ENCODE measurements at places on chromosomes 11 and 22.
A peak's percentile ranks its signal among the peaks of the same experiment; 100 is the strongest.

GRCh38 chr11:23206741-23207336, 346.6 kb upstream of the CCDC179 start:
- no peak for DNase-seq

DNA sequence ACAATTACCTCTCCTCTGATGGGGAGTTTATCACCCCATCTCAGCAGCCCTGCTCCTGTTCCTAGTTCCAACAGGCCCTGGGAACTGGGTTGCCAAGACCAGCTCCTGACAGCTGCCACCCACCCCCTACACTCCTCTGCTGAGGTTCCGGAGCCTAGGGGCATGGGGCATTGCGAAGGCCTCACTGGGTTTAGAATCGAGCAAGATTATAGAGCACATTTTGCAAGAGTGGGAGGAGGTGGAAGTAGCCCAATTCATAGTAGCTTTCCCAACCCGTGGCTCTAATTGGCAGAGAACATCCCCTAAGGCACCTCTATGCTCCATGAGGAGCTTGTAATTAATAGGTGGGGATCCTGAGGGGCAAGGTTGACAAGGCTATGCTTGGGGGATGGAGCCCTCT, 23.0 kb downstream of the MYEOV start:
- DNase-seq: no peak

- no peak for DNase-seq
These were observed 25.1 kb downstream of the B3GAT1 start for GRCh38 chr11:134386945-134387344.

DNA sequence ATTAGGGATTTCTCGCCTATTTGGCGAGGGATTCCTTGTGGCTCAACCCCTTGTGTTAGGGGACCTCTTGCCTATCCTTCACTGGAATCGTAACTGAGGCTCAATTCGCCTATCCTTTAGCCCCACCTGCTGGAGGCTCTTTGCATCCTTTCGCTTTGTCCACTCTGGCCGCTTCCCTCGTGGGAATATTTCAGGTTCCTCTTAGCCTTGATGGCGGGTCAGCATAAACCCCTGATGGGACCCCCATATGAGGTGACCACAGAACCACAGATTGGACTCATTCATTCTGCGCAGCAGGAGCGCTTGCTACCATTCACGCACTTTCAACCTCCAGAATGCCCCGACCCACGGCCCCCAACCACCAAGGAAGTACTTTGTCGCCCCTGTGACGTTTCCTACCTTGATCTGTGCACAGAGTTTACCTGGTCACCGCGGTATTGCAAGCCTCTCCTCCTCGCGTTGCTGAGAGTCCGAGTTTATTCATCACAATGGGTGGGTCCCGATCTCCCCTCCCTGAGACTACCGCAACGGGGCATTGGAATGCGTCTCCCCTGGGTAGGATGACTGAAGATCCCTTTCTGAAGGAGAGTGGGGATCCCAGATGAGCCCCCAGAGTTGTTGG, at the start of gene OR52N2:
TSS of gene OR52N2 (plus strand) at position 425 of the 622 bp plus-strand sequence. CDS start 11,412 bp downstream, outside the sequence.
- DNase-seq: peak; percentile 38

GRCh38 chr11:849104-849824, 6.6 kb downstream of the TSPAN4 start:
- DNase-seq: no peak

- DNase-seq: no peak
These were observed 108.4 kb downstream of the MED15 start for GRCh38 chr22:20615533-20616450.

DNA sequence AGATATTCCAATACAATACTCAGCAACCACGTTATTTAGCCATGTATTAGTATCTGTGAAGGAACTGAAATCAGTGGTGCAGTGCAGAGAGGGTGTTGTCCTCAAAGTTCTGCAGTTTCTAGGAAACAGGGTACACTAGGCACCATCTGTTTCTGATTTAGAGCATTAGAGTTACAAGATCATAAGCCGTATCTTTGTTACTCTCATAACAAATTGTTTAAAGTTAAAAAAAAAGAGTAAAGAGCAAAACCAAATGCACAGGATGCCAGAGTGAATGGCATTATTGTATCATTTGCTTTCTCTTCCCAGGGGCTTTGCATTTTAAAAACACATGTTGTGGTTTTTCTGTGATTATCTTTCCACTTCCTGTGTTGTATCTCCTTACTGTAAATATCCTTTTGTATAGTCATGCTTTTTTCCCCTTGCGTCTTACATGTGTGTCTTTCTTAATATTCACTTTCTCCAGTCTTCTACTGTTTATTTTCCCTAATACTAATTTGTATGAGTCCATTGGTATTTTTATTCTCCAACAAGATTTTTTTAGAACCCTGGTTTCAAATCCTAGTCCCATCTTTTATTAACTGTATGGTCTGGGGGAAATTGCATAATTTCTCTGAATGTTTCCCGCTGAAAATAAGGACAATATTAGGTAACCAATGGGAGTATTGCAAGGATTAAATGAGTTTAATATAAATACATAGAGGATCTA, 15.2 kb upstream of the NUP160 start:
- no peak for DNase-seq

- DNase-seq: no peak
These were observed 30.3 kb downstream of the GNB1L start for GRCh38 chr22:19824212-19824925.

- no peak for DNase-seq
These were observed 18.6 kb downstream of the TUBGCP6 start for GRCh38 chr22:50226063-50226874.

DNA sequence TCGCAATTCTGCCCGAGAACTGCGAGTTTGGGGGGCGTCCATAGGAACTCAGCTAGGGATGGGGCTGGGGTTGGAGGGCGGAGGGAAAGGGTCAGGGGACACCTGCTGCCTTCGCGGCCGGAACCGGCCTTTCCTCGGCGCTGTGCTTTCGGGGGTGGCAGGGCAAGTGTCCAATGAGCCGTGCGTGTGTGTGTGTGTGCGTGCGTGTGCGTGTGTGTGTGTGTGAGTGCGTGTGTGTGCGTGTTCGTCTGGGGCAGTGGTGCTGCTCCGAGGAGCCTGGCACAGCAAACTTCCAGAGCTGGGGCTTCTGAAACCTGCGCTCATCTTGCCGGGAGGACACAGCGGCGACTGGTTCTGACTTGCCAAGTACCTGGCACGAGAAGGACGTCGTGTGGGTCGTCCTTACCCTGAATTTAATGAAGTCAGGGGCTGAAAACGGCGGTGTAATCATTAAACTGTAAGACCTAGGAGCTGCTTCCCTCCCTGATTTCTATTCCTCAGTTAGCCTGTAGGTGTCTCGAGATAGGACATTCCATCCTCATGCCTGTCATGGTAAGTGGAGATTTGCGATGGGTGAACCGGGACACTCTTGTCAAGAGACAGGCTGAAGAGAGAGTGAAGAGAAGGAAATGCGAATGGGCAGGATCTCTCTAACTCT, 27.0 kb upstream of the AMOTL1 start:
- DNase-seq: no peak

DNA sequence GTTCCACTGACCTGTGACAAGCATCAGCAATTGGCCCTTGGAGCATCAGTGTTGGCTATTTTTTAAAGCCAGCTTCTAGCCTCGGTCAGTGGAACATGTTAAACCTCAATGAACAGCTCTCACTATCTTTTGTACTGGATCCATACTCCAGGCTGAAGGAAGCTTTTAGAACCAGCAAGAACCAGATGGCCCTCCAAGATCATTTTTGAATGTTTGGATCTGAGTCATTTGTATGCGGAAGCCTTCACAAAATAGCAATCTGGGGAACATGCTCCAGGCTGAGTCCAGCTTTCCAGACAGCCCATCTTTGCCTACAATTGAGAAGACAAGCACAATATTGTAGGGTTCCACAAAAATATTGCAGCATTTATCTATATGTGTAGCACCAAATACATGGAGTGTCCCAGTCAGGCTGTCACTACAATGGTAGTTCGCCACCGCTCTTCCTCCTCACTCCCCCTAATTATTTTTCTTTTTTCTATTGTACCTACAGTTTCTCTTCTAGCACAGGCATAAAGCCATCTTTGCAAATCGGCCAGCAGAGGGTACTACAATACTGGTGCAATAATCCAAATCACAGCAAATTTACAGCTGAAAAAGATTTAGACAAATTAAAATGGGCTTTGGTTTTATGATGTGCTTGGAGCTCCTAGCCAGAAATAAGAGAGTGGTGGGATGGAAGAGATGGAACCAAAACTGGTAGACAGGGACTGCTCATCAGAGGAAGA, 177.4 kb upstream of the BLID start:
- DNase-seq: no peak

- DNase-seq: no peak
These were observed 9.0 kb upstream of the FTH1 start for GRCh38 chr11:61976420-61976800.

GRCh38 chr11:72432347-72433287, 1.7 kb downstream of the CLPB start:
- DNase-seq: no peak

DNA sequence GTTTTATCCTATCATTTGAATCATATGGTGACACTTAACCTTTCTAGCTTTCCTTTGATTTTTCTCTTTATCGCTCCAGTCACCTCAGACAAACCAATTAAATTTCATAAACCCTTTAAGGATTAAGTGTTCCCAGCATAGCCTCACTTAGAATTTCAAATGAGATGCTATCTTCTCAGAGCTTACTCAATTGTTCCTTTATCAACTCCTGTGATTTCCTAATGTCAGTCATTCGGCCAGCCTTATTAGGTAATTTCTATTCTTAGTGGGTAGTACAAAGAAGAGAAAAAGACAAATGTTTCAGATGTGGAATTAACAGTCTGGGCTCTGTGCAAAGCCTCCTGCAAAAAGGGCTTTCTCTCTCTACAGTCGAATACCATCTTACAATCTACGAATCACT, 77.1 kb upstream of the CCDC90B start:
- DNase-seq: no peak

DNA sequence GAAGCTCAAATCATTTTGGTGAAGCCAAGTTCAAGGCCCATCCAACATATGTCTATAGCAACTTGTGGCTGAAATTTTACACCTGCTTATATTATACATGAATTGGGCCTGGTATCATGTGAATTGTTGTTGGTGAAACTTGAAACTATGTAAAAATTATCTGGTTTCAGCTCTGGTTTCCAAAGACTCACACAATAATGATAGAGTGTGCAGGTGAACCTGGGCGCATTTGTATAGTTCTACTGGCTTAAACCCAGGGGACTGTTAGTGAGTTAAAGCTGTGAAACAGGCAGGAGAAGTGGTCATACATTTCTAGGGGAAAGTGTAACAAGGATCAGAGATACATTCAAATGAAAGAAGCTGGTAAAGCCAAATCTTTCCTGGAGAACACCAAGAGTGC, 627.3 kb downstream of the METTL15 start:
- no peak for DNase-seq

- no peak for DNase-seq
These were observed 266.9 kb upstream of the NARS2 start for GRCh38 chr11:78841456-78842060.

- no peak for DNase-seq
These were observed 57.8 kb downstream of the PPFIBP2 start for GRCh38 chr11:7571640-7572000.

- DNase-seq: no peak
These were observed 958.7 kb upstream of the FAT3 start for GRCh38 chr11:91265946-91266345.

GRCh38 chr22:33741025-33741424, 179.3 kb downstream of the LARGE1 start:
- no peak for DNase-seq

GRCh38 chr11:65692367-65692766, 19.7 kb upstream of the KAT5 start:
- no peak for DNase-seq

GRCh38 chr22:19984851-19985811, 31.5 kb downstream of the ARVCF start:
- no peak for DNase-seq

- DNase-seq: no peak
These were observed 233.5 kb downstream of the DSCAML1 start for GRCh38 chr11:117563556-117563955.

GRCh38 chr11:129605815-129606214, 209.8 kb upstream of the TMEM45B start:
- no peak for DNase-seq

DNA sequence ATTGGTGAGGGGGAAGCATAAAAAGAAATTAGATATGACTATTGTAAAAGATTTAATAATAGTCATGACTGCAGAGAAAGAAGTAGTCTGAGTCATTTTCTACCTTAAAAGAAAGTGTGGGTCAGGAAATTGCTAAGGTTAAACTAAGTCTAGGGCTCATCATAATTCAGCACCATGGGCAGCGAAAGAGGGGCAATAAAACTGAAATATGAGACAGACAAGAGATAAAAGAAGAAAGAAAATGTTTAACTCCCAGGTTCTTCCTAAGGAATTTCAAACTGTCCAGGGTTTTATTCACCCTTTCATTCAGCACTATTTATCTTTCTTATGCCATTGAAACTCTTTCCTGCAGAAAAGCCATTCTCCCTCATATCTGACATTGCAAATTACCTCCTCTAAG, 114.4 kb upstream of the API5 start:
- no peak for DNase-seq

DNA sequence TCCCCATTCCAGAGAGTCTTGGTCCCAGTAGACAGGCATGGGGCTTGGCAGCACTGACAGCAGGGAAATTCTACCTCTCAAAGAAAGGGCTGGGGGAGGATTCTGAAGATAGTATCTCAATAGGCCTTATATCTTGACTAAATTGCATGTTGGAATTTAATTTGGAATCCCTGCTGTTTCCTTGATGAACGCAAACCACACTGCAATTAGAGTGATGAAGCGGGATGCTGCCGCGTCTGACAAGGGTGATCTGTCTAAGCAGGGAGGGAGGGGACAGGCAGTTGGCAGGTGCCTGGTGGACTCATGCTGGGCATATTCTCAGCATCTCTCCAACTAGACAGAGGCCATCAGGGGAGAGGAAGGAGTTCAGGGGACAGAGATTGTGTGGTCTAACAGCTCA, 48.4 kb downstream of the COMMD9 start:
- DNase-seq: no peak

- DNase-seq: no peak
These were observed 107.5 kb downstream of the MYO18B start for GRCh38 chr22:25849522-25849921.

GRCh38 chr11:73415854-73416615, 39.8 kb downstream of the RELT start:
- DNase-seq: no peak
